ENCODE measurements at places on chromosomes 7 and 10. TPM values are rescaled to one million over a fixed set of nuclear protein-coding genes. Genes with fewer than 3 reads are reported as not detected.

GRCh38 chr10:114517368-114518250 is 113.3 kb upstream of the AFAP1L2 start:
- DNase-seq = no peak

MOGAT3 gene
- total RNA-seq = not detected

MKRN1 gene
- 40.0 TPM for total RNA-seq

TSPAN15 gene
- total RNA-seq = 26.4 TPM

DNA sequence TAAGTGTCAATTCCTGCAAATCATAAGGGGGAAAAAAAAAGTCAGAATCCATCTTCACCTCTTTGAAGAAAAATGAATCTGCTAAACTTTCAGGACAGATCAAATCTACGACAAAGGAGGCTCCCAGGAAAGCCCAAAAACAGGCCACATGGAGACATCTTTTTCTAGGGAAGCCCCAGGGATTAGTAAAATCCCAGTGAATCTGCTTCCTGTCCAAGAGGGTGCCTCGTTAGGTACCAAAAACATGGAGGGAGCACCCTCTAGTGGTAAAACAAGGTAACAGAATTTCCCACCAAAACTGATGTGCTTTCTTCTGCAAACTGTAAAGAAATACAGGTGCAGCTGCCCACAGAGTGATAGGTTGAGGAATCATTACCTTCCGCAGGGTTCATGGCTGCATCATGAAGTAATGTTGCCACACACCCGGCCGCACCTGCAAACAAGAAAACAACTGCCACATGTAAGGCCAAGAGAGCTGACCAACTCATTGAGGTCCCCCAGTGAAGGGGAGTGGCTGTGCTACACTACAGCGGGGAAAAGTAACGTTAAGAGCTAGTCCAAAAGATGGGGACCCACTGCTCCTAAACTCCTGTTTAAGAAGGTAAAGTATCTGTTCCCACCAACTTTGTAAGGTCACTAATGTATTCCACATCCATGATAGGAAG is 7.9 kb downstream of the SLC25A28 start:
- no peak for DNase-seq

DCLRE1C gene
- 5.4 TPM for total RNA-seq

DNA sequence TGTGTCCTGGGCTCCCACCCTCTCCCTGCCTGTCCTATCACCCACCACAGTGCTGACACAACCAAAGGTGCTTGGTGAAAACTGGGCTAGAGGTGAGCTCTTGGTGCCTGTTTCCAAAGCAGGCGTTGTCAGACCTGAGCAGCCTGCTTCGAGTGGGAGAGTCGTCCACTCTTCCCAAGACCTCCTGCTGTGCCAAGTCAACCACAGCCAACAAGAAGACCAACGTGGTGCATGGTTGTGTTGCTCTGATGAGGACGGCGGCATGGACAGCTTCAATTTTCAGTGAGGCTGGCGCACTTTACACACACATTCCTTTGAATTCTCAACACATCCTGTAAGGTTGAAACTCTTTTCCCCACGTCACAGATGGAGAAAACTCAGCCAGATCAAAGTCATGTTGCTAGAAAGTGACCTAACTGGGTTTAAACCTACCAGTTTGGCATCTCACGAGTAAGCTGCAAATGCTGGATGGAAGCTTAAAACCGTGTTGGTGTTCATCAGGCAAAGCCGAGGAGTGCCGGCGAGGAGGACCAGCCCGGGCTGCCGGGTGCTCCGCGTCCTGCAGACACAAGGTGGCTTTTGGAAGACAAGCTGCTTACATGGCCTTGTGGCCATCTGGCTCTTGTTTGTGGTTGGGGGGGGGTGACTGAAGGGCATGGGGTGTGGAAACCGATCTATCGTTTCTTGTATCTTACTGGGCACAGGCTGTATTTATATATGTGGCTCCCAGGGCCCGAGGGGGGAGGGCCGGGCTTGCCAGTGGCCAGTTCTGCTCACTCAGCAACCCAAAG is 39.3 kb downstream of the INSIG1 start:
- no peak for DNase-seq

DNA sequence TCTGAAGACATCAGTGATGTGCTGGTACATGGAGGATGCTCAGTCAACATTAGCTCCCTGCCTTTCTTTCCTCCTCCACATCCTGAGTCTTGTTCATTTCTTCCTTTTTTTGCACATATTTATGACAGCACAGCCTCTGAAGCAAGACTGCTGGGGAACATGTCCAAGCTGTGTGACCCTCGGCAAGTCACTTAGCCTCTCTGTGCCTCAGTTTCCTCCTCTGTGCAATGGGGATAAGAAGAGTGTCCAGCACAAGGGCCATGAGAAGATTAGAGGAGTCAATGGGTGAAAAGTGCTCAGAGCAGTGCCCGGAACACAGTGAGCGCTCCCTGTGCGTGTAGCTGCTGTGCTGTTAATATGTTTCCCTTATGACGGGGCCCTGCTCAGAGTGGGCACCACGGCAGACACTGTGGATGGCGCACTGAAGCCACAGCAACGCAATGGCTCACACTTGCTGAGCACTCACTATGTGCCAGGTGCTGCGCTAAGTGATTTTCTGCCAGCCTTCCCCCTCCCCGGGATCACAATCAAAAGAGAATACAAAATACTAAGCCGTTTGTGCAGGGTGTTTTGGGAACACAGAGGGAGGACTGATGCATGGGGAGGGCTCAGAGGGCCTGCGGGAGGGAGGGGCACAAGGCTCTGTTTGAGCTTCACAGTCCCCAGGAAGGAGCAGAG is 28.7 kb downstream of the ZCCHC24 start:
- no peak for DNase-seq

DYDC2 gene
- total RNA-seq = 0.22 TPM

- DNase-seq = no peak
These were observed 326.3 kb upstream of the DGKB start for GRCh38 chr7:15228831-15229230.

TEX47 gene
- total RNA-seq = not detected

ABLIM1 gene
- 12.4 TPM for total RNA-seq

GRCh38 chr7:143512488-143513340 is 35.0 kb downstream of the TAS2R41 start:
- DNase-seq = no peak

- no peak for DNase-seq
These were observed 17.1 kb downstream of the PARP12 start for GRCh38 chr7:140045697-140046096.

DNA sequence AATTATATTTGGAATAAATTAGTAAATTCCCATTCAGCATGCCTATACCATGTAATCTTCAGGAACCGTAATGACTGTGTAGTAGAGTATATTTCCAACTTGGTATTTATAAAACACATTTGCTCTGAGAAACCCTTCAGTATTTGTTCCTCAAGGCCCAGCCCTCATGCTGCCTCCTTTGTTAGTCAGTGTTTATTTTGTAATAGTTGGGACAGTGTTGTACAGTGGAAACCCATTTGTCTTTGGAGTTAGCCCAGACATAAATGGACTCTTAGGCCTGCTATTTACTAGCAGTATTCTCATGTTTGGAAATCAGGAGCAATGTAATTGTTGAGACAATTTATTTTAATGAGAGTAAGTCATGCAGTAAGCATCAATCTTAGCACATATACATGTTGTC is 686.9 kb downstream of the AUTS2 start:
- DNase-seq = no peak

DNA sequence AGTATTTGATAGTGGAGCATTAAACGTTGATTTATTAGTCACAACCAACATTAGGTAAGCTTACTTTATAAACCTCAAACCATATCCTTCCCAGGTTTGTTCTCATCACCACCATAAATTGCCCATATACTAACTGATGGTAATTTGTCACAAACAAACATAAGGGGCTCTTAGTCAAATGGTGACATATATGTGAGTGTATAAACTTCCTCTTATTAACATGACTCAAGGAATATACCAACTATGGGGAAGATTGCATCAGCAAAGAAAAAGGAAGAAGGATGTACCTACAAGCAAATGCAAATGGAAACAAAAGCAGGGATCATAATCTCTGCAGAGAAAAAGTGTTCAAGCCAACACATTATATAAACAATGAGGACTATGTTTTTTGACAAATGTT is 418.2 kb upstream of the AKR1E2 start:
- no peak for DNase-seq

- DNase-seq = no peak
These were observed 3.1 kb upstream of the SLF2 start for GRCh38 chr10:100909501-100910263.

PAX4 gene
- not detected for total RNA-seq

DNA sequence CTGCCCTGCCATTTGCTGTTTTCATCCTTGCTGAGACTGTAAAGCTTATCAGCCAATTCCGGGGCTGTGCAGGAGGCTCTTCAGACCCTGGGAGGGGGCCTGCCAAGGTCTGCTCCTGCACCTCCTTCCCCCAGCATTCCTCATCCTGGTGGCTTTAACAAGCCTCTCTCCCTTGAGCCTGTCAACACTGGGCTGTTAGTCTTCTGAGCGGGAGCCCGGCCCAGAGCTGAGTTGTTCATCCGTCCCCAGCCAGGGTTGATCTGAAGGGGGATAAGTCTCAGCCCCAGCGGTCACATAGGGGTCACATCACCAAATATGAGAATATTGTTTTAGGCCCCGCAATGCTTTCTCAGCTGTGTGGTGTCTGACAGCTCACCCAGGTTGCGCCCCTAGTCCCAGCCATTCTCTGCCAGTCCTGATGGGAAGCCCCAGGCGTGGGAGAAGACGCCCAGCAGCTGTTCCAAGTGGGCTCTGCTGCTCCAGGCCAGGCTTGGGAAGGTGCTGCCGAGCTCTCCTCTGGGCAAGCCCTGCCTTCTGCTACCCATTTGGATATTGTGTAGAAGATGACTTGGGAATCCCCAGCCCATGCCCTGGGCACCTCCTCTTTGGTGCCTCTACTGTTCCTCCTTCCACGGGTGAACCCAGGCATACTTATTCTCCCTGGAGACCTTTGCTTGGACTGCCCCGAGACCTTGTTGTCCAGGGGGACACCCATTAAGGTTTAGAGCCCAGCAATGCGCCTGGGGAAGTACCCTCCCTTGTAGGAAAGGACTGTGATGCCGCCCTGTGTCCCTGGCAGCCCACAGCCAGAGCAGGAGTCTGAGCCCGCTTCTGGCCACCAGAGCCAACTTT is 23.5 kb upstream of the TRIM8 start:
- no peak for DNase-seq

- DNase-seq = no peak
These were observed 192.4 kb upstream of the LRRN3 start for GRCh38 chr7:110898516-110898915.

GRCh38 chr7:135801045-135801693 is 52.6 kb upstream of the FAM180A start:
- DNase-seq = peak; percentile 32

DNA sequence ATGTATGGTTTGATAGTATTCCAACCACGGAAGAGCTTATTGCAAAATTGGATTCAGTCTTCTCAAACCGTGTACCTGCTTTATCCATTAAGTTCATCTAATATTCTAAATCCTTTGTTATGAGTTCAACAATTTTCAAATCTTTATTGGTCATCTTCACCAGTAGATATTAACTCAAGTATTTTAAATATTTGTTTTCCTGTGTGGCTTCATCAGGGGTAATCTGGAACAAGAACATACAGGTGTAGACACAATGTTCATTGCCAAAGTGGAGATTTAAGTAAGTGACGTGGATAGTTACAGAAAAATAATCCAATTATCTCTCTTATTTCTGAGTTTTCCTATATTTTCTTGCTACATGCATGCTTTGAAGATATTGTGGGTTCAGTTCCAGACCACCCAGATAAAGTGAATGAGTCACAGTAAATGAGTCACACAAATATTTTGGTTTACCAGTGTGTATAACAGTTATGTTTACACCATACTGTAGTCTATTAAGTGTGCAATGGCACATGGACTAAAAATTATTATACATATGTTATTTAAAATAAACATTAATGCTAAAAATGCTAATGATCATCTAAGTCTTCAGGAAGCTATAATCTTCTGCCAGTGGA is 429.0 kb upstream of the POT1 start:
- no peak for DNase-seq

FRMPD2 gene
- total RNA-seq = 0.22 TPM

DNA sequence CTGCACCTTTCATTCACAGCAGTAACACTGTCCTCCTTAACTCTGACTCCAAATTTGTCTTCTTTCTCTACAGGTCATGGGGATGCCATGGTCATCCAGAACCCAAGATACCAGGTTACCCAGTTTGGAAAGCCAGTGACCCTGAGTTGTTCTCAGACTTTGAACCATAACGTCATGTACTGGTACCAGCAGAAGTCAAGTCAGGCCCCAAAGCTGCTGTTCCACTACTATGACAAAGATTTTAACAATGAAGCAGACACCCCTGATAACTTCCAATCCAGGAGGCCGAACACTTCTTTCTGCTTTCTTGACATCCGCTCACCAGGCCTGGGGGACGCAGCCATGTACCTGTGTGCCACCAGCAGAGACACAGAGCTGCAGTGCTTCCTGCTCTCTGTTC is 156.2 kb upstream of the PRSS1 start:
- DNase-seq = no peak

GRCh38 chr10:88100281-88100680 is 236.9 kb downstream of the PTEN start:
- DNase-seq = no peak

- no peak for DNase-seq
These were observed 116.0 kb upstream of the FZD8 start for GRCh38 chr10:35758076-35758475.

DNA sequence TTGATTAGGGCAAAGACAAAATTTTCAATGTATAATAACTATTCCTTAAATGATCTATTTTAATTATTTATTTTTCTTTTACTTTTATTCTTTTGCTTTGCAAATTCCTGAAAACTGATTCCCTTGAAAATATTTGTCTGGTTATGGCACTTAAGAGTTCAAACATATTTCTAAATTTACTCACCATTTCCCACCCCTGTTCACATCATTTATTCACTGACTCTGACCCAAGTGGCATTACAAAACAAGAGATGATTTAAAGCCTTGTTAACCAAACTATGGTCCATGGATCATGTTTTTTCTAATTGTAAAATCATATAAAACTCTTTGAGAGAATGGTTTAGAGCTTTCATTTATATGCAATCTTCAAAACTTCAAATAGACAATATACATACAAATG is 1256.1 kb upstream of the LRRN3 start:
- DNase-seq = no peak

GRCh38 chr7:4851459-4852422 is 10.1 kb downstream of the PAPOLB start:
- no peak for DNase-seq

- no peak for DNase-seq
These were observed 6.8 kb downstream of the FFAR4 start for GRCh38 chr10:93573051-93573909.

LRRC4 gene
- total RNA-seq = 1.1 TPM

DNA sequence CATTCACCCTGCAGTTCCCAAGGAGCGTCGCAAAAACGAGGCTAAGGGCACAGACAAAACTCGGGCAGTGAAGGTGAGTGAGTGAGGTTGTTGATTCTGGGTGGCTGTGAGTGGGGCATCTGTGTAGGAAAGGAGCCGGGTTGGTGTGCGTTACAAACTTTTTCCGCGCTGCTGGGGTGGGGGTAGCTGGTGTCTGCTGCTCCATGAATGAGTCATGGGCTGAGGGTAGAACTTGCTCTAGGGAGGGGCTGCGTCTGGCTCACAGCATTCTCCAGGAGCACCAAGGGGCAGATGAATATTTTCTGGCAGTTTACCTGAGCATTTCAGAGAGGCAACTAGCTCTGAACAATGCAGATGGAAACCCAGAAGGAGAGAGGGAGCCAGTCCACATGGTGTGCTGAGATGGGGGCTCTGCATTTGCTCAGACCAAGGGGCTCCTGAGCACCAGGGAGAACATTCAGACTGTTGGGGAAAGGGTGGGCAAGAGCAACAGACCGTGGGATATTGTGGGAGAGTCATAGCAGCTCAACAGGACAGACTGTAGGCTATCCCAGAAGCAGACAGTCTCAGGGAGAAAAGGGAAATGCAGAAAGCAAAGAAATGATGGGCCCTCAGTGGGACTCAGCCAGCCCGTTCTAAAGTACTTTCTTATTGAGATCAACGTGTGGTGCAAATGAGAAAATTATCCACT is 18.8 kb downstream of the NOBOX start:
- DNase-seq = no peak

LHFPL3 gene
- total RNA-seq = not detected
